ENCODE measurements at places on chromosomes 6 and 20. TPM values are rescaled to one million over a fixed set of nuclear protein-coding genes. Genes with fewer than 3 reads are reported as not detected.

- no peak for DNase-seq
Observed at GRCh38 chr6:100296810-100297544, 167.7 kb downstream of the SIM1 start.

DNA sequence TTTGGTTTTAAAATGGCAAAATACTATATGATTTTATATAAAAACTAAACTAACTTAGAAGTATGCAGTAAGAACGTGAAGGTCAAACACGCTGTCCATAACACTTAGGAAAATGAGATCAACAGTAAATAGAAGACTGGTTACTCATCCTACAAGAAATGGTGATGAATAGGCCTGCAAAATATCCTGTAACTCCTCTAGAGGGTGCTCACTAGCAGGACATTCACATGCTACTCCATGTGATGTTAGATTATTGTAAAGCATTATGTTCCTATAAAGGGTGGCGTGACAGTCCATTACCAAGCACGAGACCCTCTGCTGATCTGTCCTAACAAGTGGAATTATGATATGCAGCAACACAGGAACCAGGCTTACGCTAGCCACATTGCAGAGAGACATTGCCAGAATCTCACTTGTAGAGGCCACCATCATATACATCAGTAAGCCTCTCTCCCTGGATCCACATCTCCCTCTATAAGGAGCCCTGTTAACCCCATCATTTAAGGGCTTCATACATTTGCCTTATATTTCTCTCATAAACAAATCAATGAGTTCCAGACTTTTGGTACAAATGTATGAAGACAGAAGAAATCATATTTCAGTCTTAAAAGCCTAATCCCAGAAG lies 18.0 kb upstream of the DEFB129 start:
- no peak for DNase-seq

DNA sequence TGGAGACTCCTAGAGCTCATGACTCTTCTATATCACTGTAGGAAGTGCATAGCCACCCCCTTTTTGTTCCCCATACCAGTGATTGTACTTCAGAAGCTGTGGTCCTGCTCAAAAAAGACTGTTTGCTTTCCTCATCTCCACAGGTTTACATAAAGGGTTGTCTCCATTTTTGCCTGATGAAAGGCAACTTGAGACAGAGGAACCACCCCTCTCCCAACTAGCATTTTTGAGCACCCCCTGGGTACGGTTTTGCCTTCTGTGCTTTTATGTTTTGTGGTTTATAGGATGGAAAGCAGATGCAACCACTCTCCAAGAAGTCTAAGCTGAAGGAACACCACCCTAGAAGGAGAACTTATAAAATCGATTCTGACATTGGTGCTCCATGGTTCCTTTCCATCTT lies 127.7 kb upstream of the SUPT3H start:
- no peak for DNase-seq

DNA sequence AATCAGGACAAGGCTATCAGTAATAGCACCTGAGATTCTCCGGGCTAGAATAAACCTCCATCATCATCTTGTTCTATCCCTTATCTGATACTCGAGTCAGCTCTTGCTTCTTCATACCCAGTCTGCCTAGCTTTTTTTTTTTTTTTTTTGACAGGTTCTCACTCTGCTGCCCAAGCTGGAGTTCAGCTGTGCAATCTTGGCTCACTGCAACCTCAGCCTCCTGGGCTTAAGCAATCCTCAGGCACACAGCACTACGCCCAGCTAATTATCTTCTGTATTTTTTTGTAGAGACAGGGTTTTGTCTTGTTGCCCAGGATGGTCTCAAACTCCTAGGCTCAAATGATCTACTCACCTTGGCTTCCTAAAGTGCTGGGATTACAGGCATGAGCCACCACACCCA lies 19.5 kb downstream of the SRSF6 start:
- no peak for DNase-seq

GRCh38 chr20:49540232-49540620 lies 27.7 kb downstream of the PTGIS start:
- DNase-seq, result no peak

DNA sequence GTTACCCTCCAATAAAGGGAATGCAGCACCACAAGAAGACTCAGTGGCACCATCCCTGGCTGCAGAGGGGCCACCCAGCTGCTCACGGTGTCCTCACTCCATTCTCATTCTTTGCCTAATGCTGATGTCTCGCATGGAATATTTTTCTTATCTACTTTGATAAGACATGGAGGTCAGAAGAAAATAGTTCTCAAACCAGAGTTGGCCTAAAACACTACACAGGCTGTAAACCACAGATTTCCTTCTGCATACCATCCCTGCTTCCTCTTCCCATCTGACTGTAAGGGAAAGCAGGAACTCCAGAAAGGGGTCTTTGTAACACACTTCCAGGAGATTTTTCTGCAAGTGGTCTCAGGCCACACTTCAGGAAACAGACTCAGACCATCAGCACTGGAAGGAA lies 43.1 kb upstream of the CD93 start:
- DNase-seq, result no peak

DNA sequence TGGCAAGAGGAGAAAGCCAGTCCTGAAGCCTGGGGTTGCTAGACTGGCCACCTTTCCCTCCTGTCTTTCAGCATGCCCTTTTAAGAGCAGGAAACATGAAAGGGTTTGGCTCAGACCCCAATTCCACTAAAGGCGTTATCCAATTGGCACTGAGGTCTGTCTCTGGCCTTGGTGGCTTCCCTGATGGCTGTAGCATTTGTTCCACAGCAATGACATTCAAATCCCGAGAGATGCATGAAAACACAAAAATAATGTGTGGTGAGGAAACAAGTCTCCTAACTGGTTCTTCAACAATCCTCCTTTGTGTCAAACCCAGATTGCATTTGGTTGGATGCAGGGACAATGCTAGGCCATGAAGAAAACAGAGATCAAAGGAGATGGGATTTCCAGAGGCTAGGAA lies 56.5 kb upstream of the ADTRP start:
- no peak for DNase-seq

GRCh38 chr20:30499123-30499522 lies 758.3 kb upstream of the DEFB115 start:
- no peak for DNase-seq

- DNase-seq, result no peak
Observed at GRCh38 chr6:14259594-14260152, 142.1 kb downstream of the CD83 start.

GRCh38 chr6:27059621-27060425 lies 187.7 kb upstream of the PRSS16 start:
- DNase-seq, result no peak

- DNase-seq, result no peak
Observed at GRCh38 chr20:4813076-4813862, 91.6 kb downstream of the PRND start.

DNA sequence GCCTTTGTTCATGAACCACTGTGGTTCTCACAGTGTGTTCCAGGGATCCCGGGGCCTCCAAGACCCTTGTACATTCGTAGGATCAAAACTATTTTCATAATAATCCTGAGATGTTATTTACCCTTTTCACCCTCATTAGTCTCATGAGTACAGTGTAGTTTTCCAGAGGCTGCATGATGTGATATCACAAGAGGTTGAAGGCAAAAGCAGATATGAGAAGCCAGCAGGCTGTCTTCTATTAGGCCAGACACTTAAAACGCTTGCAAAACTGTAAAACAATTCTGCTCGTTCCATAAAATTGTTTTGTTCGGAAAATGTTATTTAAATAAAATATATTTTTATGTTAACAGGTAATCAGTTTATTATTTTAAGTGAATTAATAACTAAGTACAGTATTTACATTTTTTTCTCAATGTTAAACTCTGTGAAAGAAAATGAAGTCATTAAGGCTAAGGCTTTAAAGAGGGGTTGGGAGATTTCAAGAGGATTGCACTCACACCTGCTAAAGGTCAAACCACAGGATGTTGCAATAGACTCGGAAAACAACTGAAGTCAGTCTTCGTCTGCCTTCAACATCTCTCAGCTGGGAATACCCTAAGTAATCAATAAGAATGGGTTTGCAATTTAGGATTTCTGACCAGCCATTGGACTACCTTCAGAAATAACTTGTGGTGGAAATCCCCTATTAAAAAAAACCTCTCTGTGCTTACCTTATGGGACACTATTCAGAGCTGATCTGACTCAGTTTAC lies 474.2 kb downstream of the KIF16B start:
- no peak for DNase-seq

GRCh38 chr20:63224412-63225081 lies 8.6 kb upstream of the YTHDF1 start:
- DNase-seq, result no peak

DNA sequence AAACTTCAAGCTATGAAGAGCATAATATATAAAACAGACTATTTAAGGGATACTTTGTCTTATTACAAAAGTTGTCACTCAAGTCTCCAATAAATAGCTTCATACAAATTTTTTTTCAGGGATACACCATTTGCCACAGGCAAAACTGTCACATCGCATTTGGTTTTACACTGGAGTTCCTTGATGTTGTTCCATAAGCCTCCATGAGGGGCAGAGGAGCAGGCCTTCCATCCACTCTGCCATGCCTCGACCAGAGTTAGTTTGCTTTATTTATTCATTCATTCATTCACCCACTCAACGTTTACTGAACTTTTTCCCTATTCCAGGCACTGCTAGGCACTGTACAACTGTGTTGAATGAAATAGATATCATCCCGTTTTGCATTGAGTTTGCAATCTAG lies 246.6 kb downstream of the PHF3 start:
- DNase-seq, result no peak

DNA sequence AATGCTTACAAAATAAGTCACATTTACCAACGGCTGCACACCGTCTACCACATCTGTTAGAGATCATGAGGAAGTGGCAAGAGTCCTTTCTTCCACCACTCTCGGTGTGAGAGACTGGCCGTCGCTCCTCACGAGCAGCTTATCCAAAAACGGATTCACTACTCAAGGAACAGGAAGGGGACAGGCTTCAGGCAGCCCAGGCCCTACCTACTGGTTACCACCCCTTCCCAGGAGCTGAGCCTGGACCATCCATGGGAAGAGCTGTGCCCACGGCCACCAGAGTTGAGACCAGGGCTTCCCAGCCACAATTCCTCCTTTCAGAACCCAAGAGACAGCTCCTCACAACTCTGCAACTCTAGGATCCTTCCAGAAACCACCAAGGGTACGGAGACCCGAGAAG lies 37.0 kb downstream of the FOXF2 start:
- DNase-seq, result no peak

DNA sequence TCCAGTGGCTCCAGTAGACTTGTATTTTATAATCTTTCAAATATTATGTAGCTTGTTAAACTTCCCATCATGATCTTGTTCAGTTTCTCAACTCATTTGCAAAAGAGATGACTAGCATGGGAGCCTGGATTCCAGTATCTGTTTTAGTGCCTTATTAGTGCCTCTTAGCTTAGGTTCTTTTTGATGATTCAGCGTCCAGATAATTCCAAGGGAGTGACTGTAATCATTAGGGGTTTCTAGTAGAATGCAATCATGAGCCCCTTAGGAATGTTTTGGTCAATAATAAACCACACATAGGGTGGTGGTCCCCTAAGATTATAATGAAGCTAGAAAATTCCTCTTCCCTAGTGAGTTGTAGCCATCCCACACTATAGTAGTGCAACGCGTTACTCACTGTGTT lies 7.0 kb downstream of the CD2AP start:
- DNase-seq, result no peak

DNA sequence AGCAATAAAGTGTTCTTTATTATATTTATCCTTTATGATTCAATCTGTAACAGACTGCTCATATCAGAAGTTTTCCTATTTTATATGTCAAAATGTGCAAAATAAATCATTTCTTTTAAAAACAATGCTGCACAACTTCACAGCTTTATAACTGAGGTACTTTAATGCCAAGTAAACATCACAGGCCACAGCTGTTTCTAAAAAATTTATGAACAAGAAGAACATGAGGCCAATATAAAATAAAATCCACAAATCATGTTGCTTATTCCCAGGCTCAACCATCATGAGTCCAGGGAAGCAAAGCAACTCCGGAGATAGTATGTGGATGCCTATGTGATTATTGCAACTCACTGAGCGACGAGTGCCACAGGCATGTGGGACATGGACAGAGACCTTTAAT lies 195.5 kb downstream of the ISM1 start:
- no peak for DNase-seq

DNA sequence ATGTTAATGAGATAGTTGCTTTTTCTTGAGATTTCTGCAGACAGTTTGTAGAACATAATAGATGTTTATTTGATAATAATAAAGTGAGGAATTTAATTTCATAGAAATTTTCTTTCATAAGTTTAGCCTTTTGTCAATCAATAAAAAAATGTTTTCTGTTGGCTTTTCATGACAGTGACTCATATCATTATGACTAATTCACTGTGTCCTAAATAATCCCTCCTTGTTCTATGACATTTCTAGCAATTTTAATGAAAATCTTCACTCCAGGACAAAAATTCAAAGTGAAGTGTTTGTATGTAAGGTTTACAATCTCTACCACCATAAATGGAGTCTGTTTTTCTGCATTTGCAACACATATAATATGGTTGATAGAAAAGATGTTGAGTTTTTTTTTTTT lies 109.9 kb downstream of the UTRN start:
- DNase-seq, result no peak

GRCh38 chr20:63232235-63233060 lies 3.3 kb upstream of the BIRC7 start:
- no peak for DNase-seq

DNA sequence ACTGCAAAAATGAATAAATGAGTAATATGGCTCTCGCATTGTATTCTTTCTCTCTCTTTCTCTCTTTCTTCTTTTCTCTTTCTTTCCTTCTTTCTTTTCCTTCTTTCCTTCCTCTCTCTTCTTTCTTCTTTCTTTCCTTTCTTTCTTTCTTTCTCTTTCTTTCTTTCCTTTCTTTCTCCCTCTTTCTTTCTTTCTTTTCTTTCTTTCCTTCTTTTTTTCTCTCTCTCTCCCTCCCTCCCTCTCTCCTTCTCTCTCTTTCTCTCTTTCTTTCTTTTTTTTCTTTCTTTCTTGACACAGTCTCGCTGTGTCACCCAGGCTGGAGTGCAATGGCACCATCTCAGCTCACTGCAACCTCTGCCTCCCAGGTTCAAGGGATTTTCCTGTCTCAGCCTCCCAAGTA lies 20.3 kb upstream of the ELOVL5 start:
- no peak for DNase-seq

DNA sequence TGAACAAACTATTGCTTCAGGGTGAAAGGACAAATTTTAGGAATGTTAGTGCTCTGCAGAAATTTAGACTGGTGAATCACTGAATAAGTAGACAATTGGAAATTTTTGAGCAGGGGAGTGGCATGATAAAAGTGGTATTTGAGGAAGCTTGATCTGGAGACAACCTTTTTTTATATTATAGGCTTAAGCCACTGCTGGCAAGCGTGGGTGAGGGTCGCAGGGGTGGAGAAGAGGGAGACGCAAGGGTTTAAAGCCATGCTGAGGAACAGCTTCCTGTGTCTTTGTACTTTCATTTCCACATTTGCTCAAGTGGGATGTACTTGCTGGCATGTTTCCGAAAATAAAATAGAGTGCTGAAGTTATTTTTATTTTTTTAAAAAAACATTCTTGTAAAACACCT lies 23.7 kb downstream of the NCOA7 start:
- DNase-seq, result no peak

DNA sequence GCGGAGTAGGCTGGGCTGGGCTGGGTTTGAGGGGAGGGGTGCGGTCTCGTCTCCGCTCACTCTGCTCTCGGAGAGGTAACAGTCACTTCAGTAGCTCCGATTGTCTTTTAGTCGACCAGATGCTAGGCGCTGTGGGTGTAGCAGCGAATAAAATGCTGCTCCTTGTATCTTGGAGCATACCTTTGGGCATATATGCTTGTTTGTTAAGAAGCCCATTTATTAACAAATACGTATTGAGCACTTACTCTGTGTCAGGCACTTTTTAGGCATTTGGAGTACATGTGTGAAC lies 545 bp downstream of the ACTR5 start:
- no peak for DNase-seq

ZC2HC1B gene
- 0.31 TPM for total RNA-seq

EMILIN3 gene
- 3.1 TPM for total RNA-seq

TBP gene
- 15.8 TPM for total RNA-seq

LAMP5 gene
- total RNA-seq, result 4.8 TPM

Measured in occipital lobe (tissue), 3 donors.